SJSA1 (cell line): ENCODE measurements at places on chromosomes 2 and 18. TPM values are rescaled to one million over a fixed set of nuclear protein-coding genes. Genes with fewer than 3 reads are reported as not detected.

The AQP12B gene
- not detected in 2 replicates for total RNA-seq

The EPHA4 gene
- 1.3 and 2.7 TPM in 2 replicates for total RNA-seq

The ADAM17 gene
- 20.5 and 25.2 TPM in 2 replicates for total RNA-seq

The GALR1 gene
- not detected in 2 replicates for total RNA-seq

DNA sequence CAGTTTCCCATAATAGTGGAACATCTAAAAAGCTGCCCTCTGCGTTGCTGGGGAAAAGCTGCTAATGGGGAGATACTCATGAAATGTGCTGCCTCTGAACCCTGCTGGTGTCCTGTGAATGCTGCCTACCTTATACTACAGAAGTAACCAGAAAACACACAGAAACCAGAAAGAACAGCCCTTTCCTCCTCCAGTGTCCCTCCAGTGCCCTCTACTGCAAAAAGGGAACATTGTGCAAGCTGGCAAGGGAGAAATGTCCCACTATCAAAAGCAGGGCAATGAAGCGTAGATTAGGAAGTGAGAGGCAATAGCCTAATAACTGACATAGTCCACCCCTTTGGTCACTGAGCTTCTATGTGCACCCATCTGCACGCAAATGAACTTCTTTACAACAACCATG lies 162.7 kb upstream of the ETAA1 start:
- no peaks in the 10 kb centered on the region for H3K27me3 ChIP-seq
- H3K36me3 ChIP-seq: no peaks in the 10 kb centered on the region
- no peak overlapping the region for H3K27ac ChIP-seq
- DNase-seq: no peak
- no peaks in the 10 kb centered on the region for H3K4me1 ChIP-seq
- no peak overlapping the region for H3K4me3 ChIP-seq

DNA sequence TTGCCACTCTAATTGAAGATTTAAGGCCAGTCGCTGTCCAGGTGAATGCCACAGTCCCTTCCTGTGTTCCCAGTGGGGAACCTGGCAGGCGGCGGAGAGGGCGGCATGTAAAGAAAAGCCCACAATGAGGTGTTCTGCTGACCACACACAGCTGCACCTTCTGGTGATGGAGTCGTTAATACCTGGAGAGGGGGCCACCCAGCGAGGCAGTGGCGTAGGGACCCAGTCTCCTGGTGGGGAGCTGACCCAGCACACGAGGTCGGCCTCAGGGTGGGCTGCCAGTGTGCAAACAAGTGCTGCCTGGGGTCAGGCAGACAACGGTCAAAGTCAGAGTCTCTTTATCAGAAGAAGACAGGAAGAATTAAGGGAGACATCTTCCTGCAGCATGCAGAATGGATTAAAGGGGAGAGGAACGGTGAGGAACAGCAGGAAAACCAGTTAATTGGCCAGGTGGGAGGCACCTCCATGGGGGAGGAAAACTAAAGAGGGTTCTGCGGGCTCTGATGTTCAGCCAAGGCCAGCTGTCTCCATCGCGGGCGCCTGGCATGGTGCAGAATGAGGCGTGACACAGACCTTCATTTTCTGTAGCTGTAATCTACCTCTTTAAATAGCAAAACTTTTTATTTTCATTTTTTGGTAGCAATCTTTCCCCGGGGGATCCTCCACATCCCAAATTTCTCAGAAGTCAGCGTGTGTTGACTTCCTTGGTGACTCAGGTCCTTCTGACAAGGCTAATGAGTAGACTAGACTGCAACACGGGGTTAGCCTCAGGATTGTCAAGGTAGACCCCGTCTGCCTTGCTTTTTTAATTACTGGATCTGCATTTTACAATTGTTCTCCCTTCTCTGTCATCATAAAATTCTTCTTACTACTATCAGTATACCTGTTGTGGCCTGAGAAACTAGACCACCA lies 78.3 kb downstream of the SMAD7 start:
- no peak overlapping the region for H3K4me3 ChIP-seq
- H3K27me3 ChIP-seq: no peaks in the 10 kb centered on the region
- DNase-seq: no peak
- H3K27ac ChIP-seq: peak overlapping the region; percentile 39; the same call in 1 of the 2 replicates
- H3K4me1 ChIP-seq: peaks cover 32% of the 10 kb centered on the region

DNA sequence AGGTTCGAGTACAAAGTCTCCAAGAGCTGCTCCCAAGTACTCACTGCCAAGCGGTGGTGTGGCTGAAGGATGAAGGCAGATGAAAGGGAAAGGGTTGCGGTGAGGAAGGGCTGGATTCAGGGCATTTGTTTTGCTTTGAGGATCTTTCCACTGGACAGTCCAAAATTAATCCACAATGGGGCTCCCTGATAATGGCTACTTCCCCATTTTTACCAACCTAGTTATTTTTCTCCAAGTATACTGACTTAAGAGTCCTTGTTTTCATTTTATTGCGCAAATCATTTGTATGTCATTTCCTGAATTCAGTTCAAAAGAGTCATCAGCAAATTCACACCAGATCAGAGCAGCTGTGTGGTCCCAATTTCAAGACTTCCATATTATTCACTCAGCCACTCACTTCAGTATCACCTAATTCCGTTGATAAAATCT lies 464 bp upstream of the SESTD1 start:
- peak overlapping the region; percentile 73 for H3K27ac ChIP-seq
- peak; percentile 65 for DNase-seq
- H3K4me3 ChIP-seq: peak overlapping the region; percentile 85
- peaks cover 50% of the 10 kb centered on the region for H3K4me1 ChIP-seq
- peaks cover 10% of the 10 kb centered on the region; the same call in 1 of the 2 replicates for H3K36me3 ChIP-seq

- H3K36me3 ChIP-seq: no peaks in the 10 kb centered on the region
- H3K4me1 ChIP-seq: no peaks in the 10 kb centered on the region
Measured at GRCh38 chr2:115739574-115739973, 1297.1 kb downstream of the DPP10 start.

DNA sequence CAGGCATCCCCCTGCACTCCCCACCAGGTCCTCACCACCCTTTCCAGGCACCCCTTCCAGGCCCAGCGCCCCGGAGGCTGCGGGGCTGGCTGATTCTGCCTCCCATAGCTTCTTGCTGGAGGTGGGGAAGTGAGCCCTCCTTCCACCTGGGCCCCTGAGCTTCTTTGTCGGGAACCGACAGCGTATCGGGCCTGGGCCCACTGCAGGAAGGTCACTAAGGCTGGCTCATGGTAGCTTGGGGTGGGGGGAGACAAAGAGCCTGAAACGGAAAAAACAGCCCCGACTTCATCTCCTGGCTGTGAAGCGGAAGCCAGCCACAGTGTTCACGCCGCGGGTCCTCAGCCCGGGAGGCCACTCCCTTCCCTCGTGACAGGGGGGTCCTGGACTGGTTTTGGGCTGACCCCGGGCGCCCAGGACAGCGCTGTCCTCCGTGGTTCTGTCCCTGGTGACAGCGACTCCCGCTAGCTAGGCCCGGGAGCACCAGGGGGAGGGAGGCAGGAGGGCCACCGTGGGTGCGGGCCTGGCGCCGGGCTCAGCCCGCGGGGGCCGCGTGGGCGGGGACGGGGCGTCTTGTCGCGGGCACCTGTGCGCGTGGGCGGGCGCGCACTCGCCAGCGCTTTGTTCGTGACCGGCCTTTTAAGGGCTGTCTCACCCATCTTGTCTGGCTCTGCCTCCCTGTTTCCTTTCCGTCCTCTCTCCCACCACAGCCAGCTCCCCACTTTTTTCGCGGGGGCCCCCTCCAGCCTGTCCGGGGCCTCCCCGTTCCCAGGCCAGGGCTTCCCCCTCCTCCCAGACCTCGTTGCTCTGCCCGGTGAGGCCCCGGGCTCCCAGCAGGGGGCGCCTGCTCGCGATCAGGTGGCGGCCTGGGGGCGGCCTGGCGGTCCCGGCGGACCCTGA lies 64.9 kb downstream of the DNMT3A start:
- DNase-seq: no peak
- H3K36me3 ChIP-seq: no peaks in the 10 kb centered on the region

DNA sequence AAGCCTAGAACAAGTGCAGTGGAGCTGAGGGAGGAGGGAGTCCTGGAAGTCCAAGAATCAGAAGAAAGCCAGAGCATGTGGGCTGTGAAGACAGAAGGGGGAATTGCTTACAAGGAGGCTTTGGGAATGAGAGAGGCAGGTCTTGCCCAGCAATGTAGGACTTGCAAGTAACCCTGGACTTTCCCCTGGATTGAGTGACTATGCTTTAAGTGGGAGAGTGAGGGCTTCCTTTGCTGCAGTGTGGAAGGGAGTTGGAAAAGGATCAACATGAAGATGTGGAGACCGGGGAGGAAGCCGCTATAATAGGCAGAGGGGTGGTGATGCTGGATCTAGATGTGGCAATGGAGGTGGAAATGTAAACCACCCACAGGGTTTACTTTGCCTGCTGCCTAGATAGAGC lies 13.8 kb upstream of the SCYGR1 start:
- no peak for DNase-seq
- no peaks in the 10 kb centered on the region for H3K27me3 ChIP-seq
- H3K4me1 ChIP-seq: peaks cover 3% of the 10 kb centered on the region
- no peak overlapping the region for H3K4me3 ChIP-seq
- no peak overlapping the region for H3K27ac ChIP-seq

DNA sequence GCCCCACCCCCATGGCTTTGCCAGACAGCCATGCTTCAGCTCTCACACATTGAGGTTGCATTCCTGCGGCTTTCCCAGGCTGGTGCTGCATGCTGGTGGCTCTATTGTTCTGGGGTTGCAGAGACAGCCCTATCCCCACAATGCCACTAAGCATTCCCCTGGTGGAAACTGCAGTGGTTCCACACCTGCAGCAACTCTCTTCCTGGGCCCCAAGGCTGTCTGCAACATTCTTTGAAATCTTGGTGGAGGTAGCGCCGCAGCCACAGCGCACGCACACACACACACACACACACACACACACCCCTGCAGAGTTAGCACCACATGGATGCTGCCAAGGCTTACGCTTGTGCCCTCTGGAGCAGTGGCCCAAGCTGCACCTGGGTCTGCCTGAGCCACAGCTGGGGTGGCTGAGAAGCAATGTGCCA lies 21.4 kb downstream of the SFXN5 start:
- H3K4me1 ChIP-seq: peaks cover 14% of the 10 kb centered on the region
- DNase-seq: peak; percentile 84

GRCh38 chr2:138112536-138112935 lies 148.3 kb downstream of the HNMT start:
- H3K36me3 ChIP-seq: no peaks in the 10 kb centered on the region
- peaks cover 7% of the 10 kb centered on the region; the same call in 1 of the 2 replicates for H3K4me1 ChIP-seq
- no peaks in the 10 kb centered on the region for H3K27me3 ChIP-seq
- no peak overlapping the region for H3K4me3 ChIP-seq
- H3K27ac ChIP-seq: no peak overlapping the region

GRCh38 chr18:23352042-23352441 lies 101.0 kb upstream of the RIOK3 start:
- H3K27ac ChIP-seq: no peak overlapping the region
- no peaks in the 10 kb centered on the region for H3K36me3 ChIP-seq
- no peak overlapping the region for H3K4me3 ChIP-seq
- 0 out of 2 replicates have a peak, but pooled peaks cover 4% of the 10 kb centered on the region for H3K4me1 ChIP-seq
- DNase-seq: no peak
- H3K27me3 ChIP-seq: no peaks in the 10 kb centered on the region
